ENCODE measurements at places on chromosomes 3 and 15.

GRCh38 chr3:123303976-123304560 is 102.3 kb downstream of the SEC22A start:
- DNase-seq, result no peak

- DNase-seq, result no peak
These were observed 543.1 kb upstream of the NECTIN3 start for GRCh38 chr3:110528305-110529121.

DNA sequence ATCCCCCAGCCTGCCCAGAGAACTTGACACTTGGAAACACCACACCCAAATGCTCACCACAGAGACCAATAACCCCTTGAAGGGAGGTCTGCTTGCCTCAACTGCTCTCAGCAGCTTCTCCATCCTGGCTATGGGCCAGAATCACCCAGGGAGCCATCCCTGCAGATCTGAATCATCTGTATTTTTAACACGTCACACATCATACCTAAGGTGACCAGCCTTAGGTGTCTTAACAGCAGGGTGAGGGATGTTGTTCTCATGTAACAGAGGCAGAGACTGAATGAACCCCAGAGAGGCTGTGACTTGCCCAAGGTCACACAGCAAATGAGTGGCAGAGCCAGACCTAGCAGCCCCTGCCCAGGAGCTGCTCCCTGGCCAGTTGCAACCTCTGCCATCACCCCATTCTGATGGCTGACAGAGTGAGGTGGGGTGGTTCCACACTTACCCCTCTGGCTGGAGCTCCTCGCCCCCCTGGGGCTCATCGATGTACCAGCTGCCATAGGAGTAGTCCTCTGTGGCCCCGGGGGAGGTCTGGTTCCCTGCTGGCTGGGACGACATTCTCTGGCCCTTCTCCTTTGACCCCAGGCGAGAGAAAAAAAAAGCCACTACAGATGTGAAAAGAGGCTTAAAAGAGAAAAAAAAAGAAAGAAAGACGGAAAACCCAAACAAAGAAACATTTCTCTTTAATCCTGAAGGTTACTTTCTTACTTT is 722 bp downstream of the STRA6 start:
- DNase-seq, result no peak

DNA sequence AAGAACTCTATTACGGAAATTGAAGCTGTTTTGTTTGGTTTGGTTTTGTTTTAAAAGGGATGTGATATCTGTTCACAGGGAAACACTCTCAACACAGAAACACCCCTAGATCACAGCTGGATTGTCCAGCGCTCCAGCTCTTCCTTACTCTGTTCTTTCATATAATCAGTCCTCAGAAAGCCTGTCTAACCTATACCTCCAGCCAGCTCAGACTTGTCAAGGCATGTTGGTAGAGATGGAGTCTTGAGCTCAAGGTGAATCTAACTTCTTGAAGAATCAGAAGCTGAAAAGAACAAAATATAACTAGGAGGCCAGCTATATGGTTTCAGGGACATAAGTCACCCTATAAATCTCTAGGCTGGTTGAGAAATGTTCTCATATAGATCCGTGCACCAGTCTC is 110.2 kb upstream of the EPHA3 start:
- DNase-seq, result no peak

- DNase-seq, result no peak
These were observed 10.8 kb downstream of the GLYCTK start for GRCh38 chr3:52298149-52299098.

DNA sequence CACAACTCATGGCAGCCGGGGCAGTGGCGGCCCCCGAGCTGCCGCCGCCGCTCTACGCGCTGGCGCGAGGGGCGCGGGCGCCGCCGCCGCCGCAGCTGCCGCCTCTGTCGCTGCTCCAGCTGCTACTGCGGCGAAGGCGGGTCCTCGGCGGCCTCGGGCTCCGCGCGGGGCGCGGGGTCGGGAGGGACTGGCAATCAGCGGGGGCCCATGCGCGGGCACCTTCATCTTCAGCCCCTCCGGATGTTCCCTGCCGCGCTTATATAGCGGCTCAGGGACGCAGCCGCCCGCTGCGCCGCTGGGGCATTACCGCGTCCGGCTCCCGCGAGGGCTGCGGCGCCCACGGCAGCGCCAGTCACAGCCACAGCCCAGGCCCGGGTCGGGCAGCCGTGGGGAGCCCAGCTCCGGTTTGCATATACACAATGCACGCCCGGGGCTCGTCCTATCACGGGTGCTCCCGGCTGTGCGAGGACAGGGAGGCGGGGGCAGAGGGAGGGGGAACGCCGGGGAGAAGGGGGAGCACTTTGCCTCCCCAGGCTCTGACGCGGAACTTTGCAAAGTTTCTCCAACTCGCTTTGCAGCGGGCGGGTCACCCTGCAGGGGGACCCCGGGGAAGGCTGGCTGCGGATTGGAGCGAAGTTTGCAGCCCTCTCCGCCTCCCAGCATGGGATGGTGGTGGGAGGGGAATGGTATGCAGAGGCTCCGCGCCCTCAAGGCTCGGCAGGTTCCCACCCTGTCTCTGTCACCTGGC is at the start of gene VGLL3:
Gene VGLL3, minus strand, starts transcription at position 416 of the 748 bp plus-strand sequence. Its CDS starts 406 bp downstream, at position 10.
- DNase-seq, result peak; percentile 74

DNA sequence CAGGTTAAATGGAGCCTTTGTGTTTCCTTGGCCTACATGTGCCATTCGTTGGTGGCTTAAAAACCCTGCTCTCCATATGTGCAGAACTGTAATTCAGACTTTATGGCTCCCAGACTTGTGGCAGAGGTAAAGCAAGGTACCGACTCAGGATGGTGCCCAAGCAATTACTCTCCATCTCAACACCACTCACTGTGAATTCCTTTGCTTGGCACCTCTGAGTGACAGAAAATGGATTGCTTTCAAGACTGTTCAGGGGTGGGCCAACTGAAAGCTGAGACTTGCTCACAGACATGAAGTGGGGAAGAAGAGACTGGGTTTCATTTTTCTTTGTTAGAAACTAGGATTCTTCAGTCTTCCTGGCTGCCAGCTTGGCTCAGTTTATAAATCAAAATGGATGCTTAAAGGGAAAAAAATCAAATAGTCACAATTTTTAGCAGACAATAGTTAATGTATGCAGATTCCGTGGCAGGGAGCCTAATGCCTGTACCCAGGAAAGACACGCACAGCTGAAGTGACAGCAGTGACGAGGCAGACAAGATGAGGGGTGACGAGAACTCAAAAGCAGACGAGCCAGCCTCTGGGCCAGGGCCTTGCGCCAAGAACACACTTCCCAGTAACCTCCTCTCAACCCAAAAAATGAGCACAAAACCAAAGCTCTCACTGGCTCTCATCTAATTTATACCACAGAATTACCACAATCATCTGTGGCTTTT is 207.9 kb upstream of the SLC2A2 start:
- no peak for DNase-seq

DNA sequence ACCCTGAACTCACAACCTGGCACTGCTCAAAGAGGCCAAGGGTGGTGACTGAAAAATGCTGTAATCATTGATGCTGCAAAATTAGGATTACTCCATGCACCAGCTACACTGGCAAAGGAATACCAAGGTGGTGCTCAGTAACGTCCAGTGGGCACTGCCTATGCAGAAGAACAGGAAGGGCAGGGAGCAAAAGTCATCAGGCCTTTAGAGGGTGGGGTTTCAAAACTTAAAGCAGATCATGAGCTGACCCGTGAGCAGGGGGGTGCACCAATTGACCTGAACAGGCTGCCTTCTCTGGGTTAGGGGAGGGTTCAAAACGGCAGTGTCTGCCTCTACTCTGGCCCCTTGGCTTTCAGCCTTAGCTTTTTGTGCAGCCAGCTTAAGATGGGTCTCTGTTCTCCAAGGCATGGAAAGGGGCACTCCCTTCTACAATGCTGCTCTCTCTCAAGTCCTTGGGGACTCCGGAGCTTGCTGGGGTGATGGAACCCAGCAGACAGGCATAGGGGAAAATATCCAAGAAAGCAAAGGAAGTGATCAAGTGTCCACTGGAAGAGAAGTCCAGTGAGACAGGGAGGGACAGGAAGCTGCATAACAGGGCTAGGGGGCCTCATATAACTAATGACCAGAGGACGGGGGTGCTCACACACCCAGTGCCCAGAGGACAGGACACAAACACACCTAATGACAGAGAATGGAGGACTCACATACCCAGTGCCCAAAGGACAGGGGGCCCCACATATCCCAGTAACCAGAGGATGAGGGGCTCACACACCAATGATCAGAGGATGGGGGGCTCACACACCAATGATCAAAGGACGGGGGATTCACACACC is 11.4 kb downstream of the RAB6B start:
- DNase-seq, result no peak

- no peak for DNase-seq
These were observed 6.2 kb downstream of the RAB8B start for GRCh38 chr15:63195569-63196015.

- DNase-seq, result no peak
These were observed 28.7 kb upstream of the ATP2B2 start for GRCh38 chr3:10534066-10534465.

- no peak for DNase-seq
These were observed 13.9 kb downstream of the MAPKAPK3 start for GRCh38 chr3:50630877-50631276.

GRCh38 chr15:62899090-62899493 is 143.5 kb upstream of the TPM1 start:
- no peak for DNase-seq

DNA sequence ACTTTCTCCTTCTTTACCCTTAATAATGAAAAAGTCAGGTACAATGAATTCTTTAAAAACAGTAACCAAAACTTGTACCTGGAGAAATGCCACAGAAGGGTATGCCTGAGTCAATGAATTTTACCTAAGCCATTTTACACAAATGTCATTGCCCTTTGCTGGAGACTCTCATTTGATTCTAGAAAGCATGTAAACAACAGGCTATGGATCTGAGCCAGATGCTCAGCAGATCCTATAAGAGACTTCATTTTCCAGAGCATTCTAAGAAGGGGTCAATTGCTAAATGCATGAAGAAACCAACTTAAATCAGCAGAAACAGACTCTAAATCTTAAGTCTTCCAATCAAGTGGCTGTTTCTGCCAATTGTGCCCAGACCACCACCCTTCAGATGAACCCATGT is 83.8 kb upstream of the GALNT15 start:
- no peak for DNase-seq

DNA sequence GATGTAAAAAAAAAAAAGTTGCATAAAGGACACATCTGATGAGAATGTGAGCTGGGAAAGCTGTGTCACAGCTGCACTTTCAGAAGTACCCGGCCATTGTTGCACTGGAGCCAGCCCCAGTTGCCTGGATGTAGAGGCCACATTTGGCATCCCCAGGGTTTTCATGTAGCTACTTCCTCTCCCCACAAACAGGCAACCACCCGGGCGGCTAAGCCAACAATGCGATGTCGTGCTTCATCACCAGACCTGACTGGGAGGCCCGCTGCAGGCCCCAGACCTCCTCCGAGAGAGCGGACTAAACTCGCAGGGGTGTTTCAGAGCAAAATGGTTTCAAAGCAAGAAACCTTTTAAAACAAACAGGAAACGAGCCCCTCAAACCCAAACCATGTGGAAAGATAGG is 142.3 kb downstream of the TMCO5A start:
- no peak for DNase-seq

DNA sequence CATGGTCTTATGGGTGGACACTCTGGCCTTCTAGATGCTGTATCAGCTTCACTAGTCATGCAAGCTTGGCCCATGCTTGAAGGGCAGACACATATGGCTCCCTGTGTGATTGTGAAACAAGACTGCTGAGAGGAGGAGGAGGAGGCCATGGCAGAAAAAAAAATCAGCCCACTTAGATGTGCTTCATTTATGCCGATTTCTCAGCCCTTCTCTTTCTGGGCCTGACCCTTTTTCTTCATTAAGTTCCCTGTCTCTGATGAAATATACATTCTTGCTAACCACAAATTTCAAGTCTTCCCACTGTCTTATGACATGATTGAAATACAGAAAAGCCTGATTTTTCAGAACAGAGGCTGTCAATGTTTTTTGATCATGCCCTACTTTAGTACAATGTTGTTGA is 213.0 kb upstream of the FEZF2 start:
- no peak for DNase-seq

DNA sequence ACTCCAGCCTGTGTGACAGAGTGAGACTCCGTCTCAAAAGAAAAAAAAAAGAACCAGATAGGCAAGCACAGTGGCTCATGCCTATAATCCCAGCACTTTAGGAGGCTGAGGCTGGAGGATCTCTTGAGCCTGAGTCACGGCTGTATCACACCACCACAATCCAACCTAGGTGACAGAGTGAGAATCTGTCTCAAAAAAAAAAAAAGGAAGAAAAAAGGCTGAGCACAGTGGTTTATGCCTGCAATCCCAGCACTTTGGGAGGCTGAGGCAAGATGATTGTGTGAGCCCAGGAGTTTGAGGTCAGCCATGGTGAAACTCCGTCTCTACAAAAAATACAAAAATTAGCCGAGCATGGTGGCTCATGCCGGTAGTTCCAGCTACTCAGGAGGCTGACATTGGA is 5.6 kb upstream of the NICN1 start:
- DNase-seq, result no peak

DNA sequence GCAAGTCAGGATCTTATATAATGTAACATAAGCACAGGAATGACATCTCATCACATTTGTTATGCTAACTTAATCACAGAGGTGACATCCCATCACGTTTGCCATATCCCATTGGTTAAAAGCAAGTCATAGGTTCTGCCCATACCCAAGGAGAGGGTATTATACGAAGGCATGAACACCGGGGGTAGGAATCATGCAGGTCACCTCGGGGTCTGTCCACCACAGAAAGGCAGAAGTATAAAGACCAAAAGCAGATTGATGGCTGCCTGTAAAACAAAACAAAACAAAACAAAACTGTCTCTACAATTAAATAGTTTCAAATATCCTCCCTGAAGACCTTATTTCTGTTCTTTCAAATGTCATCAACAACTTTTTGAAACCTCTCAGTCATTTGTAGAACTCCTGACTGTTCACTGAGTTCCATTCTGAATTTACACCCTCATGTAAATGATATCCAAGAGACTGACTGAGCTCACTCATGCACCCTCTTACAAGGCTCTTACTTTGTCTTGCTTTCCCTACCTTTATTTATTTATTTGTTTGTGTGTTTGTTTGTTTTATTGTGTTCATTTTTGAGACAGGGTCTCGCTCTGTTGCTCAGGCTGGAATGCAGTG is 22.7 kb upstream of the ZNF639 start:
- DNase-seq, result no peak

- no peak for DNase-seq
These were observed 4.7 kb downstream of the GAP43 start for GRCh38 chr3:115628075-115628412.

- no peak for DNase-seq
These were observed 15.6 kb downstream of the ZNF710 start for GRCh38 chr15:90016721-90017120.

DNA sequence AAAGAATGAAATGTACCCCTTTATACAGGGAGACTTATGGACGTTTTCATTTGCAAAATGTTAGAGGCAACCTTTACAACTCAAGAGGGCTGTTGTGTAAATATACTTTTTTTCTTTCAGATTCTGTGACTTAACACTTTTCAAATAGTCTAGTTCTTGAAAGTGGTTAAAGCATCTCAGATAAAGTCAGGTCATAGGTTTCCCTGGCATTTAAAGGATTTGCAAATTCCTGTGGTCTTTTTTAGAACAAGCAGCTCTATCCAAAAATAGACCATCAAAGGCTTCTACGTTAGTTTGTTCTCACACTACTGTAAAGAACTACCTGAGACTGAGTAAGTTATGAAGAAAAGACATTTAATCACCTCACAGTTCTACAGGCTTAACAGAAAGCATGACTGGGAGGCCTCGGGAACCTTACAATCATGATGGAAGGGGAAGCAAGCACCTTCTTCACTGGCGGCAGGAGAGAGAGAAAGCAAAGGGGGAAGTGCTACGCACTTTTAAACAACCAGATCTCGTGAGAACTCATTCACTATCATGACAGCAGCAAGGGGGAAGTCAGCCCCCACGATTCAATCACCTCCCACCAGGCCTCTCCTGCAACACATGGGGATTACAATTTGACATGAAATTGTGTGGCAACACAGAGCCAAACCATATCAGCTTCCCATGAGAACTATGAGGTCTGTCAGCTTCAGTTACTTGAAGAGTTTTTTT is 23.3 kb upstream of the GABRR3 start:
- no peak for DNase-seq

Measured in left lung (tissue), 14 donors.